ENCODE measurements at places on chromosomes 3 and 15.
A peak's percentile ranks its signal among the peaks of the same experiment; 100 is the strongest.

DNA sequence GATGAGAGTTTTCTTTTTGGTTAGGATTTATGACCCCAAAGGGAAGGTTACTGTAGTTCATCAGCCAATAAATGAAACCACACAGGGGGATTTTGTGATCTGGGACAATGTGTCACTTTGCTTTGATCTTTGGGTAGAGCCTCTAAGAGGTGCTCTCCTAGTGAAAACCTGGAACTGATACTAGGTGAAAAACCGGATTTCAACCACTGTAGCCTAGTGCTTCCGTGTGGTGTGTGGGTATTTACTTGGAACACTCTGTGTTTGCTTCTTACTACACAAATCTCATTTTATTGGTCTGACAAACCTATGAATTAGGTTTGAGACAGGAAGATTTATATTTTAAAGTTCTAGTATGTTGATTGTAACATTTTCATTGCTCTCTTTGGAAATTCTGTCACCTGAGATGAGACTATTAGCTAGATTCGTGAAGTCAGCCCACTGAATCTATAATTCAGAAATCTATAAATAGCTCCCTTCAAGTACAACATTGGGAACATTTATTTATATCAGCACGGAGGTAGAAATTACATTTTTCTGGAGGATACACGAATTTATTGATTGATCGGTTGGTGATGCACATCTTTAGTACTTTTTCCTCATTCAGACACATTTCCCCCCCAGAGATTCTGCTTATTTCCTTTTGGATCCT, 119.8 kb downstream of the AKAP13 start:
- DNase-seq: no peak

DNA sequence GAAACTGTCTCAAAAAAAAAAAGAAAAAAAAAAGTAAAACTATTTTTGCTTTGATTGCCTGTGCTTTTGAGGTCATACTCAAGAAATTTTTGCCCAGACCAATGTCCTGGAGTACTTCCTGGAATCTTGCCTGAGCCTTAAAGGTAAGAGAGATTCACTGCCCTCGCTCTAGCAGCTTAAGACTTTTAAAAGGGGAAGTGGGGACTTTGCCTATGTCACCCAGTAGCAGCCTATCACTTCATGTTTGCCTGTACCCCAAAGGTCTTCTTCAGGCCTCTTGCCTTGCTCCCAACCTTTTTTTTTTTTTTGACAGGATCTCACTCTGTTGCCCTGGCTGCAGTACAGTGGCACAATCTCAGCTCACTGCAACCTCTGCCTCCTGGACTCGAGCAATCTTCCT, 18.9 kb upstream of the GOLGB1 start:
- DNase-seq: no peak

DNA sequence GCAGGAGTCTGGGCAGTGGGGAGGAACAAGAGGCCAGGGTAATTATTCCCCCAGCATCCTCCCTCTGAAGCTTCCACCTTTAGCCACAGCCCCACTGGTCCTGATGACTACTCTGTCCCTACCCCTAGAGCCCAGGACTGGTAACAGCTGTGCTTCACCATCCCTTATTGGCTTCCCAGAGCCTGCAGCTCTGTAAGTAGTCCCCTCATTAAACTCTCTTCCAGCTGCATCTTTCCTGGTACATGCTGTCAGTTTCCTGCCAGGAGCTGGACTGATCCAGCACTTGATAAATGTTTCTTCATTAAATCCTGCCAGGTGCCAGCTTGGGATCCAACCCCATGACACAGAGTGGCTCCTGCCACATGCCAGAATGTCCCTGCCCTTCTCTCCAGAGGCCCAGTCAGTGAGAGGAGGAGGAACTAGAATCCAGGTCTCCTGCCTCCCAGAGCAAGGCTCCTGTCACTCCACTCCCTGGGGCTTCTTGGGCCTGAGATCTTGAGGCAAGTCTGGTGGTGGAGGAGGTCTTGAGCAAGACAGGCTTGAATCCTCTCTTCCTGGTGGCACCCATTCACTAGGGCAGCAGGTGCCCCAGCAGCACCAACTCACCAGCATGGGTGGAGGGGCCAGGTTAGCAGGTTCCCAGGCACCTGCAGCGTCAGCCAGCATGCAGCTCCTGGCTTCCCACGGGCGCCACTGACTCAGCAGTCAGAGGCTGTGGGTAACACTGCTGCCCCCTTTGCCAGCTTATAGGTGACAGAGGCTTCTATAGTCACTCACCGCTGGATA, 27.6 kb downstream of the FBXW12 start:
- no peak for DNase-seq

DNA sequence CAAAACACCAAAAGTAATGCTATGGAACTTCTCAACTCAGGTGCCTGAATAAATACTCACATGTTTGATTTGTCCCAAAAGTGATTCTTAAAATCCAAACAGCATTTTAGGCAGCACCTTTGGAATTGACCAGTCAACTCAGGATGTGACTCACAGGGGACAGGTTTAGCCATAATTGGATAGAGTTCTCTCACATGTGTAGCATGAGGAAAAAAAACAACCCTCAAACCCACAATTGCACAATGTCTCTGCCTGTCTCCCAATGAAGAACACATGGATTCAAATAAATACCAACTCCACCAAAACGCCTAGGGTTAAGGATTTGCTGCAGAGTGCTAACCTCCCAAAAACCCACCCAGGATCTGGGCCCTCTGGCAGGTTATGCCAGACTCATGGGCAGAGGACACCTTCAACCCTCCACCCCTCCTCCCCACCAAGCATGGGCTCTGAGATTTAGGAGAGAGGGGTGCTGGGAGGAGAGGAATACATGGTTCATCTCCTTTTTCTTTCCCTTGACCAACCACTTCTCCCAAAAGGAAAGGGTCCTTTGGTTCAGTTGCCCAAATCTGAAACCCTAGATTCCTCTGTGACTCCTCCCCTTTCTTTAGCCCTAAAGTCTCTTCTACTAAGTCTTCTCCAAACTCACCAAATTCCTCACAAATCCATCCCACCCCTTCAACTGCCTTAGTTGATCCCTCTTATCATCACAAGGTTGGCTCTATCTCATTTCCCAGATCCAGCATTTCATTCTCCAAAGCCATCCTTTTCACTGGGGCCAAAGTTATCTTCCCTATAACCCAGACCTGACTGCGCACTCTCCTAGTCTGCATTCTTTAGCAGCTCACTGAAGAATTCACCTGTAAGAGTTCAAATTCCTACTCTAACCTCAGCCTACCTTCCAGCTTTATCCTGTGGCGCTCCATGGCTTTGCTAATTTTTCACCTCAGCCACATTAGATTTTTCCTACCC, 7.7 kb downstream of the RYK start:
- peak; percentile 88 for DNase-seq

GRCh38 chr15:34358948-34359347, 8.0 kb downstream of the LPCAT4 start:
- DNase-seq: no peak

DNA sequence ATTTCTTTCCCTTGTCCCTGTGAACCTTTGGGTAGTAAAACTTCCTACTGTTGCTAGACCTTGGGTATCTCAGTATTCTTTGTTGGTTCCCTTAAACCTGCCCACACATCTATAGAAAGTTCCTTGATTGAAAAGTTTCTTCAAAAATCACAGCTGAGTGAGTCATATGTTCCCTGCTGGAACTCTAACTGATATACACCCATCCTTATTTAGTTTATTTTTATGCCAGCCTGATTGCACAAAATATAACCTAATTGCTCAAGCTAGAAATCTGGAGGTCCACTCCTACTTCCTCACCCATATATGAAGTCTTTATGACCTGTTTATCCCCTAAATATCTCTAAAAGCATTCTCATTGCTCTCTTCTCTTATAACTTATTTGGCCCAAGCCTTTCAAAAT, 13.7 kb upstream of the GJD2 start:
- no peak for DNase-seq

- no peak for DNase-seq
Observed at GRCh38 chr15:62063825-62064635, 2.7 kb upstream of the C2CD4A start.

GRCh38 chr3:10374311-10374710, 53.4 kb upstream of the SEC13 start:
- no peak for DNase-seq

DNA sequence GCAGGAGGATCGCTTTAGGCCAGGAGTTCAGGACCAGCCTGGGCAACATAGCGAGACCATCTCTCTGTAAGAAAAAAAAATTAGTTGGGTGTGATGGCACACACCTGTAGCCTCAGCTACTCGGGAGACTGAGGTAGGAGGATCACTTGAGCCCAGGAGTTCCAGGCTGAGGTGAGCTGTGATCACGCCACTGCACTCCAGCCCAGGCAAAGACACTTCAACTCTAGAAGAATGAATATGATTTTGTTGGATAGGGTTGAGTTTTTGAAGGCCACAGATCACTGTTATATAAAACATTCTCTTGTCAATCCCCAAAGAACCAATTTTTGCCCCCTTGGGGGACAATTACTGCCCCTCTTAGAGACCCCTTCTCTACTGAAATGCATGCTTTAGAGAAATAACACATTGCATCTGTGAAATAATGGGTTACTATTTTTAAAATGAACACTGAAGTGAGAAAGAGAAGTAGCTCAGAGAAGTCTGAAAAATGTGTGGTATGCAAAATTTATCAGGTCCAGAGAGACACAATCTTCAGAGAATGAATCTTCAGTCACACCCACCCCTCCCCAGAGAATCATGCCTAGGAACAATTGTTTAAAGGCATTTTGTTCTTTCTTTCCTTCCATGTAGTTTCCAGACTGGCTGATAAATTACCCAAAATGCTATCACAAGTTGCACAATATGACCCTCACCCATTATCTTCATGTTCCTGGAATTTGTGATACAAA, 42.7 kb downstream of the METTL6 start:
- no peak for DNase-seq

- no peak for DNase-seq
Observed at GRCh38 chr3:34256021-34256420, 457.6 kb downstream of the PDCD6IP start.

DNA sequence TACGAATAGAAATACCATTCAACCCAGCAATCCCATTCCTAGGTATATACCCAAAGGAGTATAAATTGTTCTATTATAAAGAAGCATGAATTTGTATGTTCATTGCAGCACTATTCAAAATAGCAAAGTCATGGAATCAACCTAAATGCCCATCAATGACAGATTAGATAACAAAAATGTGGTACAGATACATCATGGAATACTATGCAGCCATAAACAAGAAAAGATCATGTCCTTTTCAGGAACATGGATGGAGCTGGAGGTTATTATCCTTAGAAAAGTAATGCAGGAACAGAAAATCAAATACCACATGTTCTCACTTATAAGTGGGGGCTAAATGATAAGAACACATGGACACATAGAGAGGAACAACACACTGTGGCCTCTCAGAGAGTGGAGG, 571.9 kb downstream of the RBMS3 start:
- DNase-seq: no peak

DNA sequence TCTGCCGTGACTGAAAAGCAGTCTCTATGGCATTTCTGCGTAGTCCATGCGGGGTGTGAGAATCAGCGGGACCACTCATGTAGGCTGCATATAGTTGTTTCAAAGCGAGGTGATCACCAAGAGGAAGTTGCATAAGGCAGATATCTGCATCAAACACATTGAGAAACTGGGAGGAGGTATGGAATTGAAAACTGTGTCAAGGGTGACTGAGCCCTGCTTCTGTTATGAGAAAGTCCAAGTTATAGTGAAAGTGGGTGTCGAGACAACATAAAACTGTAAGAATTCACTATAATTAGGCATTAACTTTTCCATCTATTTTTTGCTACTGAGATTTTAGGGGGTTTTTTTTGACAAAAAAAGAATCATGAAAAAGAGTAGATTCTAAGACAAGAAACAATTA, 109.3 kb downstream of the ZIC1 start:
- no peak for DNase-seq

- peak; percentile 23 for DNase-seq
Observed at GRCh38 chr15:71191296-71191695, 76.0 kb downstream of the THSD4 start.

DNA sequence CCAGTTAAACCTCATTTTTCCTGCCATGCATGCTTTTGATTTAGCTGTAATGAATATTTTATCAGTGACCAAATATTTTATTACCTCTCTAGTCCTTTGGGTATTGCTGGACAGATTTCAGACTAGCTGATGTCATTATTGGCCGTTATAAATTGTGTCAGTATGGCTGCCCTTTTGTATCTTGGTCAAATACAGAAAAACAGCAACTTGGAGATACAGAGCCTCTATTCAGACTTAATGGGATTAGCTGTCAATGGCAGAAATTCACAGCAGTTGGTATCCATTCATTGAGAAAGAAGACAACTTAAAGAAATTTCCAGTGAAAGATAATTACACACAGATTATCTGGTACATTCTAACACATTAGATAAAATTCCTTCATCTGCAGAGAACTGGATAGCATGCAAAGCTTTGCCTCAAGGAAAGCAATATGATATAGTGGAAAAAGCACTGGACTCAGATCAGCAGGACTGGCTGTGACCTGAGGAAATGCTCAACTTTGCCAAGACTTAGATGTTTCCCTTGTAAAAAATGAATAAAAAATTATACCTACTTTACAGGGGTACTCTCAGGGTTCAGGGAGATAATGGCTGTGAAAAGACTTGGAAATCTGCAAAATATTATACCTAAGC, 20.8 kb downstream of the COL6A6 start:
- DNase-seq: no peak
